ENCODE measurements at places on chromosomes 4 and X. TPM values are rescaled to one million over a fixed set of nuclear protein-coding genes. Genes with fewer than 3 reads are reported as not detected.

DNA sequence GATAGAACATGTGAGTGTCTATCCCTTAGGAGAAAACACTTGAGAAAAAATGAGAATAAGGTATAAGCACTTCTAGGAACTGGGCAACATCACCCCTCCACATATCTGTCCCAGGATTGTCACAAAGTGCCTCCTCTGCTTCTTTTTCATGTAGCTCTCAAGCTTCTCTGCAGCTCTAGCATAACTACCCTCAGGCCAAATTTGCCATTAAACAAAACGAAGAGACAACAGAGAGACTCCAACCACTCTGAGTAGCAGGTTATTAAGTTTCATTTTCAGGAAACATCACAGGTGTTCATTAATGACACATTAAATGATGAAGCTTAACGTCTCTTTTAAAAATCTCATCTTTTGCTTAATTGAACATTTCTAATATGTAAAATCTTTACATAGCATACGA lies 580.0 kb downstream of the GALNTL6 start:
- no peak for DNase-seq

GRCh38 chr4:3342182-3342854 lies 49.5 kb downstream of the RGS12 start:
- no peak for DNase-seq

GRCh38 chr4:120633810-120634209 lies 288.7 kb downstream of the PRDM5 start:
- DNase-seq = no peak

DNA sequence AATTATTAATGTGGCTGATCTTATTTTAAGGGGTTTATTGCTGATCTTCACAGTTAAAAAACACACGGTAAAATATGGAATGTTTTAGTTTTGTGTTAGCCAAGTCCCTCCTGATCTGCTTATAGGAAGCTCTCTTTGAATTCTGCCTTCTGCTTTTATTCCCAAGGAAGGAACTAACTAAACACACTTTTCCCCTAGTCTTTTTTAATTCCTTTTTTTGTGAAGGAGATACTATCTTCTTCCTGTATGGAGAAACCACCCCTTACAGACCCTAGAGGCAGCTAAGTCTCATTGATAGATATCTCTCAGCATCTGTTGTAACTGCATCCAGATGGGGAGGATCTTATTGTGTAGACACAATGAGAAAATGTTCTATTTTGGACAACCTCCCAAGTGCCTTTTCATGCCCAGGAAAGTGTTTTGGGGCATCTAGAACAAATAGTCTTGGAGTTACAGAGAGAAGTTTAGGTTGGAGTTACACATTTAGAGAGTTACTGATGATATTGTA lies 64.4 kb downstream of the AFF1 start:
- no peak for DNase-seq

Gene LUZP4
- total RNA-seq = not detected

- DNase-seq = no peak
Measured at GRCh38 chr4:119210775-119211174, 1.7 kb upstream of the USP53 start.

GRCh38 chrX:110384490-110384889 lies 25.8 kb downstream of the RTL9 start:
- DNase-seq = peak; percentile 59

GRCh38 chrX:42686706-42687105 lies 91.3 kb downstream of the PPP1R2C start:
- DNase-seq = no peak

DNA sequence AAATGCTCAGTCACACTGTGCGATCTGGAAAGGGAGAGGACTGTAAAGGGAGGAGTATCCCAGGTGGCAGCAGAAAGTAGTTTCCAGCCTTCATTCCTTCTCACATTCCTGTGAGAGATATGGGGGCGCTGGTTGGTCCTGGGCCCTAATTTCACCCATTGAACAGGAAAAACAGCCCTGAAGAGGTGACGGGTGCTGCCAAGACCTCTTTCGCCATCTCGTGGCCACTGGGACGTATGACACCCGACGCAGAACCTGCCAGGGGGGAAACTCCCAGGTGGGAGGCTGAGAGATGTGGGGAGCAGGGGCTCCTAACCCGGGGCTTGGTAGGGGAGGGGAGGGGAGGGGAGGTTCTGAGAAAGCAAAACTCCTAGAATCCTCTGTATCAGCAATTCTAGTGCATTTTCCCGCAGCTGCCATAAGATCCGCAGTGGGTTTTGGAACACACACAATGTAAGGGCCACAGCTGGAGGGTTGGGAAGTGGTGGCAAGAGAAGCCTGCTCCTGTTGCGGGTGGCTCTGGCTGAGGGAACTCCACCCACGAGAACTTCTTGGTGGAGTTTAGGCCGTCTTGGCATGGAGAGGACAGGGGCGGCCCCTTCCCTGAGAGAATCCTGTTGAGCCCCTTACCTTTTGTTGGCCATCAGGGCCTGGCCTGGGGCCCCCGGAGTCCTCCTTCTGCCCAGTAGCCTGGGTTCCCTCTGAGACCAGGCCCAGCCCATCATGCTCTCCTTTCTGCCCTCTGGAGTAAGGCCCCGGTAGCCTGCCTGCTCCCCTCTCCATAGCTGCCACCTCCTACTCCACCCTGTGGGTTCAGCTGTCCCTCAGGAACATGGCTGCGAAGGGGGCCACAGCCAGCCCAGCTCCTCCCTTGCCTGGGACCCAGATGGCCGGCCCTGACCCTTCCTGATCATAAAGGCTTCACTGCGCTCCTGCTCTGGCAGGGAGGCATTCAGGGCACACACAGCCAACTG lies 134.1 kb downstream of the OR13H1 start:
- peak; percentile 18 for DNase-seq

DNA sequence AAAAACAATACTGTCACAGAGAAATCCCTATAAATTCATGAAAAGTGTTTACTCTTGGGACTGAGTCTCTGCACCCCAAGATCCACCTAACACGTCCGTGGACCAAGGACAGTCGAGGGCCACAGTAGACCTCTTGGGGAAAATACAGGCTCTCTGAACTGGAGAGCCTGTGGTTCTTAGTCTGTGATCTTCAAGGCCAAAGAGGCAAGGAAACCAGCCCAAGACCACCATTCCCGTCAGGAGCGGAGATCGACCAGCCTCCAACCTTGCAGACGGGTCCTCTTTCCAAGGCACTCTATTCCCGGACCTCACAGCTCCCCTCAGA lies 1.6 kb upstream of the APBB2 start:
- DNase-seq = no peak

- DNase-seq = peak; percentile 46
Measured at GRCh38 chr4:157045507-157046127, 30.3 kb upstream of the GLRB start.

GRCh38 chr4:145326491-145326890 lies 146.1 kb upstream of the OTUD4 start:
- DNase-seq = no peak

Gene FNIP2
- total RNA-seq = 4.8 TPM

Gene GPRASP3
- total RNA-seq = 3.1 TPM

DNA sequence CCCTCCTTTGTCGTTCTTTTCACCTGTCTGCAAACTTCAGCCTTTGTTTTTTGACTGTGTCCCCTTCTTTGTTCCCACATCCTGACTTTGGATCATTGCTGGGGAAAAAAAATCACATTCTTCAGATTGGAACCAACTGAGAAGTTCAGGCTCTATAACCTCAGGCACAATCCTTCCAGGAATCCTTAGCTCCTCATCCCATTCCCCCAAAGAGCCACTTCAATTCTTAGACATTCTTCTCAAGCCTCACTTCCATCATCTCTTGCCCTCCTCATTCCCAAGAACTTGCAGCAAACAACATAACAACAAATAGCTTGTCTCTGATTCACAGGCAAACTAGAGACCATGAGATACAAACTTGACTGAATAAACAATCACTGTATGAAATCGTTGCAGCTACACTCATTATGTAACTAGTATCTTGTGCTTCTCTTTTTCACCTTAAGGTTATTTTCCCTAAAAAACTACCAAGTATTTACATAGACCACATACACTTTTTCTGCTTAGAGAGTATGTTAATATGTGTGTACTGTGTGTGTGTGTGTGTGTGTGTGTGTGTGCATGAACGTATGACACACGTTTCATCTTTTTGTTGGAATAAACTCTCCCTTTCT lies 26.4 kb upstream of the PGM2 start:
- no peak for DNase-seq

Gene ENOX2
- 12.9 TPM for total RNA-seq

Gene SYP
- total RNA-seq = 1.2 TPM

Data from HCT116 (cell line).